Occipital lobe (tissue), 3 donors: ENCODE measurements at places on chromosomes 7 and 10. TPM values are rescaled to one million over a fixed set of nuclear protein-coding genes. Genes with fewer than 3 reads are reported as not detected.

Gene CARD11
- 0.31 TPM for total RNA-seq

Gene NACAD
- total RNA-seq, result 5.5 TPM

Gene LIPJ
- total RNA-seq, result 3.4 TPM

Gene HOXA9
- not detected for total RNA-seq

Gene TMEM236
- total RNA-seq, result 0.16 TPM

GRCh38 chr10:124500757-124501156, 39.1 kb downstream of the LHPP start:
- no peak for DNase-seq

DNA sequence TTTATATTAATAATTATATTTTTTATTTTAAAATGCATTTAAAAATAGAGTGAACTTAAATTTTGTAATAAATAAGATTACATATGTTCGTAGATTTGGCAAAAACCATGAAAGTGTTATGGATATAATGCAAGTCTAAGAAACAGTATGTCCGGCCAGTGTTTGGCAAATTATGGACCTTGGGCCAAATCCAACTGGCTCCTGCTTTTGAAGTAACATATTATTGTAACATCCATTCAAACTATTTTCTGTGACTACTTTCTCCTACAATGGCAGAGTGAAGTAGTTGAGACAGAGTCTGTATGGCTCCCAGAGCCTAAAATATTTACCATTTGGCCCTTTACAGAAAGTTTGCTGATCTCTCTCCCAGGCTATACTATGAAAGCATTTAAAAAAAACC, 38.9 kb downstream of the TMEM229A start:
- DNase-seq, result no peak

GRCh38 chr10:122331615-122332446, 42.7 kb upstream of the PLEKHA1 start:
- no peak for DNase-seq
